SK-N-MC (cell line): ENCODE measurements at places on chromosomes 3 and 15.

- no peak for DNase-seq
These were observed 42.9 kb downstream of the SCN5A start for GRCh38 chr3:38606561-38606960.

- no peak for DNase-seq
These were observed 40.9 kb downstream of the CPN2 start for GRCh38 chr3:194310060-194310835.

DNA sequence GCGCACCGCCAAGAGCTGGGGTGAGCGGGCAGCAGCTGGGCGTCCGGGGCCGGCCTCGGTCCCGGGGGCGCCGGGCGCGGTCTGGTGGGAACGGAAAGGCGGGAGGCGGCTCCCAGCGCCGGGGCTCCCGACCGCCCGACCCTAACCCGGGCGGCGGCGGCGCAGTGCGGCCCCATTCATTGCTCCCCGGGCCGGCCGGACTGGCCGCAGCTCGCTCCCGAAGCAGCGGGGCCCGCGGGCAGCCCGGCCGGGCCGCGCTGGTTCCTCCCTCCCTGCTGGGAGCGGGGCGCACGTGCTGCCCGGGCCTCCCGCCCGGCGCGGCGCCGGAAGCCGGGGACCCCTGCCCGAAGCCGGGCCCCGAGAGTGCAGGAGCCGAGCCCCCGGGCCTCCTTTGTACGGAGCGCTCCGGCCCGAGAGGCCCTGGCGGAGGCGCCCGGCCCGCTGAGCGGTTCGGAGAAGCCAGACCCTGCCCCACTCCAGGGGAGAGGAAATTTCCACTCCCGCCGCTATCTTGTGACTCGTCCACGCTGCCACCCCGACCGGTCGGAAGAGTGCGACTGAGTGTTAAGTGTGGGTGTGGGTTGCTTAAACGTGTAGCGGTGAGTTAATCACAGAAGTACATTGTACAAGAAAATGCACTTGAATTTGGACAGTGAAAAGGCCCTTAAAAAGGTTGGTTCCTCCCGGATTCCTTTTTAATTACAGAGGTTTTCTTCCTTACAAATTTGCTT lies 613 bp downstream of the ATP1B3 start:
- DNase-seq, result no peak

DNA sequence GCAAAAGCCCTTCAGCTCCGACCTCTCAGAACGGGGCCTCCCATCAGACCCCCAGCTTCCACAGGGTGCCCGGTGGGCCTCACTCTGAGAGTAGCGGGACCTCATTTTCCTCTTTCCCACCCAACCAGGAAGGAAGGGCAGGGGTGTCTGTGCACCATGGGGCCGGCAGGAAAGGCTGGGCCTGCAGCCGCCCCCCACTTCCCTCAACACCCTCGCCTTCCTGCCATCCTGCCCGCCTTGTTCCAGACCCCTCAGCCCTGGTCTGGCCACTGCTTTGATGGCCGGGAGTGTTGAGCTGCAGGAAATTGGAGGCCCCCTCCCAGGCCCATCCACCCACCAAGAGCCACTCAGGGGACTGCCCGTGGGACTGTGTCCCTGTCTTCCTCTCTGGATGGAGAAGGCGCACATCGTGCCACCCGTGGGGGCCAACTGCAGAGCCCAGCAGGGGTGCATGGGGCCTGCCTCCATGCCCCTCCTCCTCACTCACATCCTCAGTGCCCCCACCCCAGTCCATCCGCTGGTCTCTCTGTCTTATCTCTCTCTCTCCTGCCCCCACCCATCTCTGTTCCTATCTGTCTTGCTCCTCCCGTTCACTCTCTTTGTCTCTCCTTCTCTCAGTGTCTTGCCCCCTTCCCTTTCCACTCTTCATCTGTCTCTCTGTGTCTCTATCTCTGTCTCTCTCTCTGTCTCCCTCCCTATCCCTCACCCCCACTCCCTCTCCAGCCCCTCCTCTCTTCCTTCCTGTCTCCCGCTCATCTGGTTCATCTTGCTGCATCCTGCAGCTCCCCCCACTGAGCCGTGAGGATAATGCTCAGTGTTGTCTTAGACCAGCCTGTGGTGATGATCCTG lies 1.8 kb upstream of the PLXND1 start:
- no peak for DNase-seq

- no peak for DNase-seq
These were observed 140.4 kb downstream of the ANO10 start for GRCh38 chr3:43481375-43481774.

DNA sequence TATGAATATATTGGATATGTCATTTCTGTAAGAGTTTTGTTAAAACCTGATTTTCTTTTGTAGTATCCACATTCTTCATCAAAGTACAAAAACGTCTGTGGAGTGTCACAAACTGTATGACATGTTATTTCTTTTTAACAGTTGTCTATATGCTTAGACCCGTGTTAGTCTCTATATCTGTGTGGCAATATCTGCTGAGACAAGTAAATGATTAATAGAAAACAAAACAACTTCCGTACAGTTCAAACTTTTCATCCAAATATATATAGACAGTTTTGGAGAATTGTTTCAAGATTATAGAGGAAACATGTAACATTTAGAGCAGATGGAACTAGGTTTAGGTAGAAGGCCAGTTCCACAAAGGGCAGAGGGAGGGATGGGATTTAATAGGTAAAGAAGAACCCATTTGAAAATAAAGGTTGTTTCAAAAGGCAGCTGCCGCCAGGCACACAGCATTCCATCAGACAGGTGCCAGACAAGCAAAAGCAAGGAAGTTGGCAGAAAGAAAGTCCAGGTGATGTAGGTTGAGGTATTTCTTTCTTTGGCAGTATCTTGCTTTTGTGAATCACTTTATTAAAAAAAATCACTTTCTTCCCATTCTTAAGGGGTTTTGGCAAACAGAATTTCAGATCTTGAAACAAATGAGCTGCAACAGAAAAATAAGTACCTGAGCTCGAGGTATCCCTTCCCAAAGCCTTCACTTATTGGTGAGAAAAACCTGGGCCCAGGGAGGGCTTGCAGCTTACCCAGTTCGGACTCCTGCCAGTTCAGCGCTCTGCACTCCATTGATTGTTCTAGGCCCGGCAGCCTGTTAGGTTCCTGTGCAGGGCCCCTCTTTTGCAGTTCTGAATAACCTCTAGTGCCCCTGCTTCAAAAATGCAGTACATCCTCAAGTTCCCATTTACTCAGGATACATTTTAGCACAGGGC lies 49.0 kb downstream of the LRRN1 start:
- no peak for DNase-seq

DNA sequence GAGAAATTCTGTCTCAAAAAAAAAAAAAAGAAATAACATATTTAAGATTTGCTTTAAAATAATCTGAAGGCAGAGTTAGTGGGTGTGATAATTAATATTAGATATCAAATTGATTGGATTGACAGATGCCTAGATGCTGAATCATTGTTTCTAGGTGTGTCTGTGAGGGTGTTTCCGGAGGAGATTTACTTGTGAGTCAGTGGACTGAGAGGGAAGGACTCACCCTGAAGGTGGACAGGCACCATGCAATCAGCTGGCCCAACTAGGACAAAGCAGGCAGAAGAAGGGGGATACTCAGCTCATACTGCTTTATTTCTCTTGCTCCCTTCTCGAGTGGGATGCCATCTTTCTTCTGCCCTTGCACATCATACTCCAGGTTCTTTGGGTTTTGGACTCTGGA lies 16.7 kb upstream of the RPL24 start:
- no peak for DNase-seq

DNA sequence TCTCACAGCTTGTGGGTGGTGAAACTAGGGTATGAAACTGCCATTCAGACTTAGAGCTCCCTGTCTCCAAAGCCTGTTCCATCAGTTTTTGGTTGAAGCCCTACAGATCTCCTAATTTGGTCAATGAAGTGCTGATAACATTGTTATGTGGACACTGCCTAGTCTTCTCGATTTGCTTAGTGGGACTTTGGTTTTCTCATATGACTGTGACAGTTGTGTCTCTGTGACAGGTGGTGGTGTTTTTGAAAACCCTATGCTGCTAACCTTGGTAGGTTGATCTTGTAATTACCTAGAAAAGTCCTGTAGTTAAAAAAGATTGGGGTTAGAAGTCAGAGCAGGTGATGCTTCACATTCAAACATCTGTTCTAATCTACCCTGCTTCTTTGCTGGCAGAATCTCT lies 9.2 kb downstream of the PPM1L start:
- DNase-seq, result no peak

GRCh38 chr15:66905954-66906353 lies 159.4 kb upstream of the SMAD3 start:
- no peak for DNase-seq

- no peak for DNase-seq
These were observed 7.0 kb upstream of the DNAJB8 start for GRCh38 chr3:128473737-128474136.

DNA sequence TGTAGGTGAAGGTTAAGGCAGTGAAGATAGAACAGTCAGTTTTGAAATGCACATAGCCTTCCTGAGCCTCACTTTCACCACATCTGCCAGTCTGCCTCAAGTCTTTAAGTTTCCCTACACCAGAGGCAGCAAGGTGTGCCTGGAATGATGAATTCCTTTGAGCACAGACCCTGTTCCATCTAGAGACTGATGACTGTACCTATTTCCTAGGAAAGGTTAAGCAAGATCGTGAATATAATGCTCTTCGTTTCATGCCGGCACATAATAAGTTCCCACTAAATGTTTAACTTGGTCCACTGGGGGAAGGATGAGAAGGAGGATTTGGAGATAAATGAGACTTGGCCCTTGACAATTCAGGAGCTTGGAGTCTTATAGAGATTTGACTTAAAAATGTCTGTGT lies 141.9 kb downstream of the LPP start:
- no peak for DNase-seq

DNA sequence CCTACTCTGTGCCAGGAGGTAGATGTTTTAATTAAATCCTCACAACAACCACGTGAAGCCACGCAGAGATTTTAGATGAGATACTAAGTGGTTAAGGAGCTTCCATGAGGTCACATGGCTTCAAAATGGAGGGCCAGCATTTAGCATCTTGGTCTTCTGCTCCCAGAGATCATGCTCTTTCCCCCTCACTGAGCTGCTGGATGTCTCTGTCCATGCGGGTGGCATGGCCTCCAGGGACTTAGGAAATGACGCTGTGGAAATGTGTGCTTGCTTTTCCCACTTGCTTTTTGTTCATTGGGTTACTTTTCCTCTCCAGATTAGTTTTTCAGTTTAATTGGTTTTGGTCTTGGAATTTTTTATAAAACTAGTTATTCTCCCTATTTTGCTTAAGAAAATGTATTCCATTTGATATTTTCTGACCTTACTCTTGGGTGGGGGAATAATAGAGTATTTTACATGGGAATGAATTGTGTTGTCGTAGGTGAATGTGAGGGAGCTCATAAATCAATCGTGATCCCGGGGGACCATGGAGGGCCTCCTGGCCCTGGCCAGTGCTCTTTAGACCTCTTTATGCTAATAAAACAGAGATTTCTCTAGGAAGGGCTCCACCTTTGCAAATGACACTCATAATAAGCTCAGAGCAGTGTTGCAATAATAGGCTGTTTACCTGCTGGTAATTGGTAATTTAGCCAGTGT lies 376.0 kb upstream of the ONECUT1 start:
- no peak for DNase-seq
